Kidney epithelial cell (primary cell): ENCODE measurements at places on chromosomes 4 and X. TPM values are rescaled to one million over a fixed set of nuclear protein-coding genes. Genes with fewer than 3 reads are reported as not detected.

The CHRDL1 gene
- 5.6 and 7.5 TPM in 2 replicates for total RNA-seq

The RBM46 gene
- total RNA-seq = 0.04 and 0.21 TPM in 2 replicates

The TACR3 gene
- total RNA-seq = not detected in 2 replicates

The ERAS gene
- not detected in 2 replicates for total RNA-seq

The TCEAL7 gene
- total RNA-seq = 23.1 and 40.1 TPM in 2 replicates

The WWC2 gene
- total RNA-seq = 29.0 and 30.2 TPM in 2 replicates

The TMPRSS11B gene
- not detected in 2 replicates for total RNA-seq

The HGFAC gene
- total RNA-seq = not detected in 2 replicates

The CHIC2 gene
- total RNA-seq = 28.9 and 32.7 TPM in 2 replicates
